ENCODE measurements at places on chromosomes 12 and 14. TPM values are rescaled to one million over a fixed set of nuclear protein-coding genes. Genes with fewer than 3 reads are reported as not detected.

Gene FLRT2
- total RNA-seq, result 102 TPM

Gene REP15
- 0.82 TPM for total RNA-seq

Gene PRR4
- 8.0 TPM for total RNA-seq

Gene SERPINA10
- not detected for total RNA-seq

Gene LRP1-AS
- not detected for total RNA-seq

Gene ALDH6A1
- total RNA-seq, result 50.2 TPM

Gene ASIC1
- 20.5 TPM for total RNA-seq

Gene ALDH2
- 22.0 TPM for total RNA-seq

Gene ADAM20
- 7.1 TPM for total RNA-seq

Gene CD9
- total RNA-seq, result 30.5 TPM
